ENCODE measurements at places on chromosomes 4 and X. TPM values are rescaled to one million over a fixed set of nuclear protein-coding genes. Genes with fewer than 3 reads are reported as not detected.

TASL gene
- total RNA-seq, result not detected

ZNF157 gene
- total RNA-seq, result 0.11 TPM

GIMD1 gene
- not detected for total RNA-seq

FHDC1 gene
- total RNA-seq, result 4.7 TPM
